ENCODE measurements at places on chromosomes 5 and 9. TPM values are rescaled to one million over a fixed set of nuclear protein-coding genes. Genes with fewer than 3 reads are reported as not detected.

CTSV gene
- total RNA-seq = 1.3 TPM

GRCh38 chr9:3526997-3527940, 1.5 kb upstream of the RFX3 start:
- no peaks in the 10 kb centered on the region for H3K27me3 ChIP-seq
- H3K4me3 ChIP-seq = peak overlapping the region; percentile 79
- DNase-seq = peak; percentile 14
- H3K36me3 ChIP-seq = no peaks in the 10 kb centered on the region

DNA sequence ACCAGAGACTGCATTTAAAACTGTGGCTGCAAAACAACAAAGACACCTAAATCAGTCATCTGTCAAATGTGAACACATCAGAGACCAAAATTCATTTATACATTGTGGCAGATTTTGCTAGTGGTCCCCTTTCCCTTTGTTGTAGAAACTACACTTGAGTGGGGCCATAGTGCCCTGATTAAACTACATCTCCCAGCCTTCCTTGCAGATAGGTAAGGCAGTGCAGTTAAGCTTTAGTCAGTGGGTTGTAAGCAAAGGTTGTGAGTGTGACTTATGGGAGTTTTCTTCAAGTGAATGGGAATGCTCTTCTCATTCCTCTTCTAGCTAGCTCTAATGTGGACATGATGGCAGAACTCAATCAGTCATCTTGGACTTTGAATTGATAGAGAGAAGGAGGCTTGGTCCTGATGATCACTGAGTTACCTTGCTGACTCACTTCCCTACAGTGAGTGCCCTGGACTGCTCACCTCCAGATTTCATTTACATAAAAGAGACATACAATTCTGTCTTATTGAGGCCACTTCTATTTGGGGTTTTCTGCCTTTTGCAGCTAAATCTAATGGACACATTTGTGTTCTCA, 35.2 kb upstream of the SPARC start:
- no peaks in the 10 kb centered on the region for H3K4me1 ChIP-seq
- H3K36me3 ChIP-seq = no peaks in the 10 kb centered on the region
- no peak for DNase-seq
- no peak overlapping the region for H3K27ac ChIP-seq
- H3K4me3 ChIP-seq = no peak overlapping the region

ADAM19 gene
- 22.6 TPM for total RNA-seq

DNA sequence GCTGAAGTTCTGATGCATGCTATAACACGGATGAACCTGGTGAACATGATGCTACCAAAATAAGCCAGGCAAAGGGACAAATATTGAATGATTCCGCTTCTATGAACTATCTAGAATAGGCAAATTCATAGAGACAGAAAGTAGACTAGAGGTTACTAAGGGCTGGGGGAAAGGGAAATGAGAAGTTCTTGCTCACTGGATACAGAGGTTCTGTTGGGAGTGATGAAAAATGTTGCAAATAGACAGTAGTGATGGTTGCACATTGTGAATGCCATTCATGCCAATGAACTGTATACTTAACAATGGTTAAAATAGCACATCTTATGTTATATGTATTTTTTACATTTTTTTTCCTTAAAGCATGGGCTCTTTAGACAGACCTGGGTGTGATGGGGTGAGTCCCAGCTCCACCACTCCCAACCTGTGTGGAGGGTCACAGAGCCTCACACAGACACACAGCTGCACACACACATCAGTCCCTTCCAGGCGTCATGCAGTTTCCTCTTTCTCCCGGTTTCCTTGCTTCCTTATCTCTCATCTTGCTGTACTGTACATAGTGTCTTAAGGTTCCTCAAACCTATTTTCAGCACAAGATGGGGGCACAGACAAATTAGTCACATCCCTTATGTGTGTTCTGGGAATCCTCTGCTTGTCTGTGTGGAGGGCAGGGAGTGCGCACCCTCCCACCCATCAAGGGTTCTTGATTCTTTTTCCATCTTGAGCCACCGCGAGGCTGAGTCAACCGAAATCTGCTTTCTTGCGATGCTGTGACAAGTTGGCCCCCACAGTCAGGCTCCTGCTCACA, 192.9 kb downstream of the CRB2 start:
- peaks cover 6% of the 10 kb centered on the region for H3K4me1 ChIP-seq
- no peak overlapping the region for H3K4me3 ChIP-seq
- peak; percentile 38 for DNase-seq
- H3K27ac ChIP-seq = no peak overlapping the region

ARHGEF39 gene
- total RNA-seq = 6.5 TPM

GRCh38 chr5:16866273-16866672, 69.8 kb downstream of the MYO10 start:
- no peak for DNase-seq
- no peaks in the 10 kb centered on the region for H3K27me3 ChIP-seq
- no peak overlapping the region for H3K27ac ChIP-seq
- H3K4me1 ChIP-seq = no peaks in the 10 kb centered on the region
- H3K36me3 ChIP-seq = peaks cover 2% of the 10 kb centered on the region

ENTREP1 gene
- 5.0 TPM for total RNA-seq

DNA sequence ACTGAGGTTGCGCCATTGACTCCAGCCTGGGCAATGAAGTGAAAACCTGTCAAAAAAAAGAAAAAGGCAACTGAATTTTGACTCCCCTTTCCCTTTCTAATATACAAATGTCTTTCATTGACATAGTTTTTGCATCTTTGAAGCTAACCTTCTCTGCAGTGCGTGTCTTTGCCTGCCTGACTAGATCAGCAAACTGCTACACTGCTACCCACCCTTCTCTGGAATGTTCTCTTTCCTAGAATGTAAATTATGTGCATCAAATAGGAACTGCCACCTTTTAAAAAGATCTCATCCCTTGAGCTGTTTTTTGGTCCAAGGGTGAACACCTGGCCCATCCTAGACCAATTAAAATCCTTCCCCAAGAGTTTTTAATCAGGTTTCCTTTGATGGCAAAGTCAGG, 127.6 kb downstream of the SLC28A3 start:
- H3K27me3 ChIP-seq = no peaks in the 10 kb centered on the region
- no peak overlapping the region for H3K4me3 ChIP-seq
- no peak overlapping the region for H3K27ac ChIP-seq
- no peak for DNase-seq
- H3K4me1 ChIP-seq = no peaks in the 10 kb centered on the region

GRCh38 chr5:2270467-2270866, 387.7 kb upstream of the IRX4 start:
- H3K36me3 ChIP-seq = no peaks in the 10 kb centered on the region
- H3K4me3 ChIP-seq = no peak overlapping the region
- no peaks in the 10 kb centered on the region for H3K4me1 ChIP-seq

RASGRF2 gene
- total RNA-seq = 8.2 TPM

CD274 gene
- total RNA-seq = 29.7 TPM

EFNA5 gene
- 22.6 TPM for total RNA-seq

DNA sequence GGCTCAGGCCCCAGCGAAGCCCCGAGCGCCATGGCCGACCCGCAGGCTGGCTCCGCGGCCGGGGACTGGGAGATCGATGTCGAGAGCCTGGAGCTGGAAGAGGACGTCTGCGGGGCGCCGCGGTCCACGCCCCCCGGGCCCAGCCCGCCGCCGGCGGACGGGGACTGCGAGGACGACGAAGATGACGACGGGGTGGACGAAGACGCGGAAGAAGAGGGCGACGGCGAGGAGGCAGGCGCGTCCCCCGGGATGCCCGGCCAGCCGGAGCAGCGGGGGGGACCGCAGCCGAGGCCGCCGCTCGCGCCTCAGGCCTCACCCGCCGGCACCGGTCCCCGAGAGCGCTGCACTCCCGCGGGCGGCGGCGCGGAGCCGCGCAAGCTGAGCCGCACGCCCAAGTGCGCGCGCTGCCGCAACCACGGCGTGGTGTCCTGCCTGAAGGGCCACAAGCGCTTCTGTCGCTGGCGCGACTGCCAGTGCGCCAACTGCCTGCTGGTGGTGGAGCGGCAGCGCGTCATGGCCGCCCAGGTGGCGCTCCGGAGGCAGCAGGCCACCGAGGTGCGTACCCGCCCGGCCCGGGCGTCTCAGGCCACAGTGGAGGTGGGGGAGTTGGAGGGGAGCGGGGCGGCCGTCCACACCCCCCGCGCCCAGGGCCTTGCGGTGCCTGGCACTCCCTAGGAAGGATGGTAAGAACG, 1.6 kb downstream of the DMRT2 start:
- no peak overlapping the region for H3K27ac ChIP-seq
- H3K36me3 ChIP-seq = no peaks in the 10 kb centered on the region
- peaks cover 79% of the 10 kb centered on the region for H3K27me3 ChIP-seq
- no peak overlapping the region for H3K4me3 ChIP-seq
- DNase-seq = no peak

SH3PXD2B gene
- 66.3 TPM for total RNA-seq

- H3K27ac ChIP-seq = no peak overlapping the region
- no peaks in the 10 kb centered on the region for H3K4me1 ChIP-seq
- H3K4me3 ChIP-seq = no peak overlapping the region
- no peaks in the 10 kb centered on the region for H3K27me3 ChIP-seq
- H3K36me3 ChIP-seq = no peaks in the 10 kb centered on the region
Measured at GRCh38 chr5:79081779-79082178, 12.2 kb downstream of the BHMT2 start.

UIMC1 gene
- 56.5 TPM for total RNA-seq

GRCh38 chr5:79001471-79001870, 16.4 kb upstream of the ARSB start:
- no peaks in the 10 kb centered on the region for H3K4me1 ChIP-seq
- peaks cover 19% of the 10 kb centered on the region for H3K27me3 ChIP-seq
- DNase-seq = no peak
- no peak overlapping the region for H3K4me3 ChIP-seq
- H3K27ac ChIP-seq = no peak overlapping the region

LVRN gene
- total RNA-seq = 0.28 TPM

DNA sequence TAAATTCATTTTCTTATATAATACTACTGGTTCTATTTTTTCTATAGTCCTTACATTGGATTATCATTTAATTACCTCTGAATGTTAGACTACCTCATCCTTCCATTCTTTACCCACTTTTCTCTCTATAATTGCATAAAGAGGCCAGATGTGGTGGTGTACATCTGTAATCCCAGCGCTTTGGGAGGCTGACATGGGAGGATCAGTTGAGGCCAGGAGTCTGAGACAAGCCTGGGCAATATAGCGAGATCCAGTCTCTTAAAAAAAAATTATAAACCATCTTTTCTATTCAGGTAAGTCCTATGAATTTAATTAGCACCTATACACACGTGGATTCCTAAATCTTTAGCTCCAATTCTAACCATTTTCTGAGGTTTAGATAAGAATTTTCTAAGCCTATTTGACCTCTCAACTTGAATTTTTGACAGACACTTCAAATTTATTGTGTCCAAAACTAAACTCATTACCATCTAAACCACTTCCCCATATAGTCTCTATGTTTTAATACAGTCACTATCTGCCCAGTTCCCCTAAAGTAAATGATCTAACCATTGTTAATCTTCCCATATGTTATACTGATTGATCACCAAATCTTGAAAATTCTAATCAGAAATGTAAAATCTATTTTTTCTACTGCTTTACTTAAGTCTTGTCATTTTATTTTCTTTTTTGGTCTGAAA, 33.0 kb upstream of the CHD1 start:
- no peaks in the 10 kb centered on the region for H3K36me3 ChIP-seq
- no peaks in the 10 kb centered on the region for H3K27me3 ChIP-seq
- H3K4me1 ChIP-seq = no peaks in the 10 kb centered on the region
- no peak for DNase-seq

UGT3A2 gene
- total RNA-seq = not detected

SPACA9 gene
- total RNA-seq = 4.7 TPM

GRCh38 chr5:160524827-160525226, 103.2 kb downstream of the PTTG1 start:
- H3K4me3 ChIP-seq = no peak overlapping the region
- H3K4me1 ChIP-seq = no peaks in the 10 kb centered on the region
- no peaks in the 10 kb centered on the region for H3K36me3 ChIP-seq
- no peak for DNase-seq
- no peak overlapping the region for H3K27ac ChIP-seq
- H3K27me3 ChIP-seq = no peaks in the 10 kb centered on the region

- H3K4me1 ChIP-seq = peaks cover 16% of the 10 kb centered on the region
- H3K27me3 ChIP-seq = no peaks in the 10 kb centered on the region
- no peak for DNase-seq
Measured at GRCh38 chr9:124673063-124673462, 98.0 kb downstream of the NR6A1 start.

DNA sequence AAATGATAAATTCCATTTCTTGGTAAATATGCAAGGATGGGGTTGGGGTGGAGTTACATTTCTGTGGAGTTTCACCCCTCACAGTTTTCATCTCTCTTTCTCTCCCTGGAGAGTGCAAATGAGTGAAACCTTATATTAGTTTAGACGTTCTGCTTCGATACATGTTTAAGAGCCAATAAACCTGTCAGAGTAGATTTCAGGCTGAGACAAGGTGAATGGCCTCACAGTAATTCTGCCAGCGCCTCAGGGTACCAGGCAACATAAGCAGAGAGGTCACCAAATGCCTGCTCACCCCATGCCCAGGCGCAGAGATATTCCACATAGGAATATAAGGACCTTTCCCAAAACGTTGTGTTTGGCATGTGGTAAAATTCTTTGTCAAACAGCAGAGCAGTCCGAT, 154.9 kb upstream of the VLDLR start:
- peaks cover 3% of the 10 kb centered on the region for H3K27me3 ChIP-seq
- peaks cover 4% of the 10 kb centered on the region for H3K4me1 ChIP-seq
- no peaks in the 10 kb centered on the region for H3K36me3 ChIP-seq
- no peak overlapping the region for H3K4me3 ChIP-seq
- no peak overlapping the region for H3K27ac ChIP-seq
- DNase-seq = no peak

DNA sequence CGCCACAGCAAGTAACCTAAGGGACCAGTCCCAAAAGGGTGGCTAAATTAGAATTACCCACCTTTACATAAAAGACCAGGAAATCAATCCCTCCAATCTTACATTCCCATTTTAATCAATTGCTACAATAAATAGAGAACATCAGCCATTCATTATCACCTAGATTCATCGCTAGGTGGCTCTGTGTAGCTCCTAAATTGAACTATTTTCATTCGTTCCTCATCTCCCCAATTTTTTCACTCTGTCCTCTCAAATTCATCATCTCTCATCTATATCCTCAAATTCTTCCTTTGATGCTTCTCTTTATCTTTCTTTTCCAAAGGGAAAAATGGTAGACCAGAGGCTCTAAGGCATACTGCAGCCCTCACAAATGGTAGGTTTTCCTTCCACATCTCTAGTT, 108.2 kb upstream of the TNC start:
- H3K27ac ChIP-seq = no peak overlapping the region
- no peaks in the 10 kb centered on the region for H3K4me1 ChIP-seq
- no peak overlapping the region for H3K4me3 ChIP-seq
- DNase-seq = no peak

GRCh38 chr9:86994231-86994630, 46.9 kb upstream of the GAS1 start:
- H3K4me3 ChIP-seq = no peak overlapping the region
- no peaks in the 10 kb centered on the region for H3K4me1 ChIP-seq
- no peak overlapping the region for H3K27ac ChIP-seq
- no peaks in the 10 kb centered on the region for H3K27me3 ChIP-seq
- DNase-seq = no peak

ANXA2R gene
- 6.6 TPM for total RNA-seq

Measured in endothelial cell of umbilical vein (primary cell).